ENCODE measurements at places on chromosomes 2 and 18.
A peak's percentile ranks its signal among the peaks of the same experiment; 100 is the strongest.

DNA sequence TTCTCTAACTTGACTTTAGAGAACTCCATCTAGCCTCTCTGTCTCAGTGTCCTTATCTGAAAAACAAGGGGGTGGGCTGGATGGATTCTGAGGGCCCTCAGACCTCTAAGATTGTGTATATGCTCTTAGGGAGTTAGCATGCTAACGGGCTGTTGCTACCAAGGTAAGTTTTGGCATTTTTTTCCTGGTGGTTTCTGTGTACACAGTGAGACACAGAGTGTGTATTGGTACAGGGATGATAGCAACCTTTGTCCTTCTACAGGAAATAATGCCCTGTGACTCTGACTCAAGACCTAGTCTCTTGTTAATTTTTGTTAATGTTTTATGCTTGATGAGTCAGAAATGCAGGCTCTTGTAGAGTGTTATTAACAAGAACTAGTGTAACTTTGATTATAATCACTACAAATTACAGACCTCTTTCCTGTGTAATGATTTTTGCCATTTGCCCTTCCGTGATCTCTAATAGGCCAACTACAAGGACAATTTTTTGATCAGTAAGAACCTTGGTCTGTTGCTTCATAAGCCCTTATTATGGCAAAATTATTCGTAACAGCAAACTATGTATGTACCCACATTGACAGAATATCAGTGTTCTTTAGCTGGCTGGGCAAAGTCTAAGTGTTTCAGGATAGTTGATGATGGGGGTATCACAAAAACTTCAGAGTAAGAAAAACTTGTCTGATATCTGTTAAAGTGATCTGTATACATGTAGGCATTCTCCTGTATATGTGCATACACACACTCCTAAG, 89.7 kb downstream of the SPTBN1 start:
- peak; percentile 90 for DNase-seq

- DNase-seq: no peak
These were observed 1.1 kb upstream of the MBOAT2 start for GRCh38 chr2:9004338-9005204.

GRCh38 chr2:55772109-55772980, 78.7 kb upstream of the PNPT1 start:
- no peak for DNase-seq

GRCh38 chr2:62471816-62472215, 34.2 kb downstream of the TMEM17 start:
- no peak for DNase-seq

GRCh38 chr2:136384531-136385303, 266.8 kb upstream of the CXCR4 start:
- peak; percentile 17 for DNase-seq

GRCh38 chr2:37080266-37080665, 3.9 kb downstream of the HEATR5B start:
- DNase-seq: no peak

All from kidney glomerular epithelial cell (primary cell).